ENCODE measurements at places on chromosomes 13 and 19. TPM values are rescaled to one million over a fixed set of nuclear protein-coding genes. Genes with fewer than 3 reads are reported as not detected.
A peak's percentile ranks its signal among the peaks of the same experiment; 100 is the strongest.

DNA sequence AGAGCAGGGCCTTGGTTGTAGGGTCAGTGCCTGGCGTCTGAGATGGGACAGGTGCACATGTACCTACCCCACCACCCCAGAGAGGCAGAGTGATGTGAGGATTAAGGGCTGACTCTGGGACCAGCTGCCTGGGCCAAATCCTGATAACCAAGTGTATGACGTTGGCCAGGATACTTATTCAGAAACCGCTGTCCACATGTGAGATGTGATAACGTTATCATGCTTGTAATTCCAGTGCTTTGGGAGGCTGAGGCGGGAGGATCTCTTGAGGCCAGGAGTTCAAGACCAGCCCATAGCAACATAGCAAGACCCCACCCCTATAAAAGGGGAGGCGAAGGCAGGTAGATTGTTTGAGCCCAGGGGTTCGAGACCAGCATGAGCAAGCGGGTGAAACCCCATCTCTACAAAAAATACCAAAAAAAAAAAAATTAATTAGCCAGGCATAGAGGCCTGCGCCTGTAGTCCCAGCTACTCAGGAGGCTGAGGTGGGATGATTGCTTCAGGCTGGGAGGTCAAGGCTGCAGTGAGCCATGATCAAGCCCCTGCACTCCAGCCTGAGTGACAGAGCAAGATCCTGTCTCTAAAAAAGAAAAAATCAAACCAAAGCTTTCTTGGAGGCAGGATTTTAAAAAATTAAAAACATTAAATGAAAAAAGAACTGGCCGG, 10.0 kb downstream of the ADGRE5 start:
- DNase-seq, result no peak

- DNase-seq, result no peak
Observed at GRCh38 chr19:28873301-28873700, 339.6 kb downstream of the UQCRFS1 start.

DNA sequence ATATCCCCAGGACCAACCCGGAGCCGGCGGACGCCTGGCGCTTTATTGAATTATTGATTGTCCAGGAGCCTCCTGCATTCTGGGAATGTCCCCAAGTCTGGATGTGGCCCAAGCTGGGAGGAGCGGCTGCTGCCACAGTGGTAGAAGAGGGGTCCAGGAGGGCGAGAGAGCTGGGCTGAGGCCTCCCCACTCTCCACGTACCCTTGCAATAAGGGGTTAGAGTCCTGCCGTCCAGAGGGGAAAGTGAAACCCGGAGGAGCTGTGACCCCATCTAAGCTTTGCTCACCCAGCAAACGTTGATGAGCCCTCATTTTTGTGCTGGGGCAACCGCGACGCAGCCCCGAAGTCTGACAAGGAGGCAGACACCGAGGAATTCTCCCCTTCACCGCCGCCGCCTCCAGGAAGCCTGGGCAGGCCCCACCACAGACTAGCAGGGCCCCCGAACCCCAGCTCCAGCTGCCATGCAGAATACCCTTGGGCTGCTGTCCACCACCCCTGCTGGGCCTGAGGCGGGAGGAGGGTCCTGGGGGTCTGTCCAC, 1.4 kb upstream of the C2CD4C start:
- DNase-seq, result no peak

GRCh38 chr13:66984241-66984640, 245.9 kb downstream of the PCDH9 start:
- no peak for DNase-seq

ZNF730 gene
- not detected for total RNA-seq

DNA sequence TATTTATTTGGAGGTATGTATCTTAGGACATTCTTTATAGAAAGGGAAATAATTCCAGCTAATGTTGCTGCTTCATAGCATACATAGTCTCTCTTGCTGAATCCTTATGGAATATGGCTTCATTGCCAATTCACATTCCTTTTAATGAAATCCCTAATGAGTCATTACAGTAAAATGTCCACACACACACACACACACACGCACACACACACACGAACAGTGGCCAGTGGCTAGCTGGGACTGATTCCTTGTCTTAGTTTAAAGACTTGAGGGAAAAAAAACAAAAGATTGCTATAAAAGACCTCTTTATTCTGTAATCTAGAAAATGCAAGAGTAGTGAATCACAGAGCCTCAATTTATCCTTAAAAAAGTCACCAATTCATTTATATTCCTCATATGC, 301.6 kb downstream of the SLITRK6 start:
- DNase-seq, result peak; percentile 90

DNA sequence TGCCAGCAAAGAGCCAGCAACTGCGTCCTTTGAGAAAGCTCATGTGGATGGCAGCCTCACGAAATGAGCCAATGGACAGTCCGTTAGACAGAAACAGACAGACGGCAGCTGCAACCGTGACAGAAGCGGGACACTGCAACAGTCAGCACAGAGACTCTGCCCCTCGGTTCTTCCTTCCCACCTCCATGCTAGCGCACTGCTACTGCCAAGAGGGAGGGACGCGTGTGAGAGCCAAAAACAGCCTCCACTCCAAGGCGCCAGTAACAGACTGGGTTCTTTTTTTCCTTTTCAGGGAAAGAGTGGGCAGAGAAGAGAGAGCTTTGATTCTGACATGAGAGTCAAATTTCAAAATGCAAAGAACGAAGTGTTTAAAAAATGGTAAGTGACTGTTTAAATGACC, 77.5 kb downstream of the SERP2 start:
- DNase-seq, result no peak

DNA sequence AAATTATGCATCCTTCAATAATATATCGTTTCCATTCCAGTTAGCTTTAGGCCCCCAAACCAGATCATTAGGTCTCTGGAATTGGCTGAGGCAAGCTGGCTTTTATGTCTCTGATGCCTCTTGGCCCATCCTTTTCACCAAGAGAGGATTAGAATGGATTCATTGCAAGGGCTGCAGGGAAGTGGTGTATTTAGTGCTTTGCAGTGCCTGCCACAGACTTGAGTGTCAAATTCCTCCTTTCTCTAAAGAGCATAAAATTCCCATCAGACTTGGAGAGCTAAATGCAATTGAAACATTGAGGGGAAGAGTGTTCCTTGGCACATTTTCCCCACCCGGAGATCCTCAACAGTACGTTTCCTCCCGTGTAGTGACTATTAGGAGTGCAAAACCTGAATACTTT, 302.6 kb downstream of the ATP8A2 start:
- no peak for DNase-seq

DNA sequence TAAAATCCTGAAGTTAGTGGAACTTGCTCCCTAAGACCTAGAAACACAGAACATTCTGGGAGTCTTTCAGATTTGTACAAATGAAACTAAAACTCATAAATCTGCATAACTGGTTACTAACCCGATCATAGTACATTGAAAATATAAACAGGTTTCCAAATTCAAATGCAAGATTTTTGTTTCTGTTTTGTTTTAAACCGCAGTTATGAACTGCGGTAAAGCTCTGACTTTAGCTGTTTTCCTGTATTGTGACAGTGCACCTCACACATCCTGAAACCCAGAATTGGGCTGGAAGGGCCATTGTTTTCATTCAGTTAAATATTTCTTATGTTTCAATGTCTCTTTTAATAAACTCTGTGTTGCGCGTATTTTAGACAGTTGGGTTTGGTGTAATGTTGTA, 204.7 kb downstream of the SHISA2 start:
- no peak for DNase-seq

DNA sequence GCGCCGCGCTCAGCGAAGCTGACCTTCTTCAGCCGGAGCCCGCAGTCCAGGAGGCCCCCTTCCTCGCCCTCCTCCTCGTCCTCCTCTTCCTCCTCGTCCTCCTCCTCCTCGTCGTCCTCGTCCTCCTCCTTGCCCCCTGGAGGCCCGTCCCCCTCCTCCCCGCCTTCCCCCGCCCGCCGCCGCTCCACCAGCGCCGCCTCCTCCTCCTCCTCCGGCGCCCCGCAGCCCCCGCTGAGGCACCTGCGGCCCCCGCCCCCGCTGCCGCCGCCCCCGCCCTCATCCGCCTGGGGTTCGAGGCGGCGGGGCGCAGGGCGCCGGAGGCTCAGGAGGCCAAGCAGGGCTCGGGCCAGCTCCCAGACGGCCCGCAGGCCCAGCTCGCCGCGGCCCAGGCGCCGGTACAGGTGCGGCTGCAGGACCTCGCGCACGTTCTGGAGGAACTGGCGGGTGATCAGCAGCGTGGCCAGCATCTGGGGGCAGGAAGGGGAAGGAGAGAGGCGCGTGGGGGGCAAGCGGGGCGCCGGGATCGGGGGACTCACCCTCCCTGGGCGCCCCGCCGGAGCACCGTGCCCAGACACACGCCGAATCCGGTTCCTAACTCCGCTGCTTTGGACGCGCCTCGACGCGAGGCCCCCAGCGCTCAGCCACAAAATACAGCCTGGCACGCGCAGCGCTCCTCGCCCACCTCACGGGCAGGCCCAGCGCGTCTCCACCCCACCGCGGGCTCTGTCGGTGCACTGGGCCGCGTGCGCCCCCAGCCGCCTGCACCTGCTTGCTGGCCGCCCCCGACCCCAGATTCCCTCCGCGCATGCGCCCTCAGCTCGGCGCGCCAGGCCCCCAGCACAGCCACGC, 5.9 kb downstream of the ANO8 start:
- no peak for DNase-seq

- DNase-seq, result no peak
Observed at GRCh38 chr19:49766930-49767299, at the start of gene AP2A1. Gene AP2A1, plus strand, starts transcription at chr19:49767001. Its CDS starts 133 bp downstream, at chr19:49767134.

- no peak for DNase-seq
Observed at GRCh38 chr19:40721936-40722661, 5.2 kb downstream of the ITPKC start.

- DNase-seq, result no peak
Observed at GRCh38 chr13:97953376-97953970, at the start of gene IPO5. Gene IPO5, plus strand, starts transcription at chr13:97953675. Its CDS starts 23,022 bp downstream, at chr13:97976697.

DNA sequence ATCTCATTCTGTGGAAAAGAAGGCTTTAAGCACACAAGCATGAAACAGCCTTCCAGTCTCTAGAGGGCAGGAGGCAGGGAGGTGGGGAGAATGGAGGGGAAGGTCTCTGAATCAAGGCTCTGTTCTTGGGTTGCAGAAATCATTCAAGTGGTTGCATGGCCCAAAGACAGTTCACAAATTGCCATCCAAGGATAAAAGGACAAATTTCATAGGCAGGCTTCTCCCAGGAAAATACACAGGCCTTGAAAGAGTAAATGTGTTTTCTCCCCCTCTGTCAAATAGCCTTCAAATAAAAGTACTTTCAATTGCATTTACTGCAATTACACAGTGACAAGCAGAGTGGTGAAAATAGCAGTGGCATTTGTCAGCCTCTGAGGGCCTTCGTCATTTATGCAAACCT, 450.8 kb downstream of the DCT start:
- no peak for DNase-seq

DNA sequence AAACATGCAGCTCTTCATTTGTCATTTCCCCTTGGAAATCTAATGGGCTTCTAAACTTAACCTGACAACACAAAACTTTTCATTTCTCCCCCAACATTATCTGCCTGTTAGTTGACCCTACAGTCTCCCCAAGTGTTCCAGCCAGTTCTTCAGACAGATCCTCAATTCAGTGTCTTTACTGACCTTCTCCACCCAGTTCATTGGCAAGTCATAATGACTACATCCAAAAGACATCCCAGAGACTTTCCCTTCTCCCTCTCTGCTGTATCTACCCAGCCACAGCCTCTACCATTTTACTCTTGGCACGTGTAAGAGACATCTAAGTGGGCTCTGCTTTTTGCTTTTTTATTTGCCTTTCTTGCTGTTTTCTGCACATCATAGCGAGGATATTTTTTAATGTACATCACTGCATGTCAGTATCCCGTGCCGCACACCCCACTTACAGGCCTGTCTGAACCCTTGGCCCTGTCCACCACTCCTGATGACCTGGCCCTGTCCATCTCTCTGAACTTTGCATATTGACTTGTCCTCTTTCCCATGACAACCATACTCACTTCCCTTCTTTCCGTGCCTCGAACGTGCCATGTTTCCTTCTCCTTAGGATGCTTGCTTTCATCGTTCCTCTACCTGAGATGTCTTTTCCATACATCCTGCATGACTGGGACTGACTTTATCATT, 391.9 kb downstream of the IRS2 start:
- no peak for DNase-seq

- no peak for DNase-seq
Observed at GRCh38 chr19:42322305-42322704, 3.1 kb upstream of the MEGF8 start.

CCDC122 gene
- total RNA-seq, result 1.1 TPM

GRCh38 chr13:74778946-74779345, 644.7 kb upstream of the KLF12 start:
- DNase-seq, result no peak

DNA sequence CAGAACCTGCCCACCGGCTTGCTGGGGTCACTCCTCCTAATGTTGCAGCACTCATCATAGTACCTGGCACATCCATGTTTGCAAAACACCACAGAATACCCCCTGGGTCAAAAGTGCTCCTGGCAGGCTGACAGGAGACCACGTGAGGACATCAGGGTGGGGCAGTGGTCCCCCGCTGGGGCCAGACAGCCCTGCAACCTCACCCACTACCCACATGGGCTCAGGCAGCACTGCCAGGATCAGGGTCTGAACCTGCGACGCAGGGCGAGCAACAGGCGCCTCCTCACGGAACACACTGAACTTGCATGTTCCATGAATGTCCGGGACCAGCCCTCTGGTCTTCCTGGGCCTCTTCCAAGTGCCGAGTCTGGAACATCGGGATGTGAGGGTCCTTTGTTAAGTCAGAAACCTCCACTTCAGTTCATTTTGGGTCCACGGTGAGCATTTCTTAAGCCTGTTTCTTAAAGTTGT, 1.4 kb upstream of the SLC7A9 start:
- no peak for DNase-seq

Data from HT-29 (cell line).